MCF 10A (cell line): ENCODE measurements at places on chromosomes 4 and X.

- H3K36me3 ChIP-seq: no peaks in the 10 kb centered on the region
- no peak for DNase-seq
- H3K27ac ChIP-seq: no peak overlapping the region
- H3K4me3 ChIP-seq: no peak overlapping the region
- H3K4me1 ChIP-seq: no peaks in the 10 kb centered on the region
These were observed 8.6 kb upstream of the NKRF start for GRCh38 chrX:119614776-119615175.

GRCh38 chr4:109548655-109549054 lies 11.4 kb upstream of the MCUB start:
- peaks cover 31% of the 10 kb centered on the region for H3K36me3 ChIP-seq
- H3K4me3 ChIP-seq: peak overlapping the region; percentile 3
- H3K27me3 ChIP-seq: no peaks in the 10 kb centered on the region
- H3K4me1 ChIP-seq: peaks cover 13% of the 10 kb centered on the region
- peak; percentile 68 for DNase-seq
- H3K27ac ChIP-seq: peak overlapping the region; percentile 76

DNA sequence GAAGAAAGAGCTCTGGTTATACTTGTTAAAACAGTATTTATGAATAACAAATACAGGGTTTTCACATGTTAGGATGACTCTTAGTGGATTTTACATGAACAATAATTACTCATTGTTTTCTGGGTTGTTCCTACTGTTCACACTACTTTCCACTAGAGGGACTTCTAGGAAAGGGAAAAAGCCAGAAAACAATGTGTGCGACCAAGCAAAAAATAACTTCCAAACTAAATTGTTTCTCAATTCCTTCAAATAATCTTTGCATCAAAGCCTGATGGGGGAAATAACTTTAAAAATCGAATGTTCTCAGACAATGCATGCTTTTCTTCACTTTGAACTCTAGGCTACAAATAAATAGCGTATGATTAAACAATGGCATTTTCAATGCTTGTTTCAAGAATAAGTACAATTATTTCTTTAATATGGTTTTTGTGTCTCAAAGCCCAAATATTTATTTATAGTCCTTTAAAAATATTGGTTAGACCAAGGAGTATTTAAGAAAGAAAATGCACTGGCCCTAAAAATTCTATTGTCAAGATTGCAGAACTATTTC lies 72.1 kb upstream of the ETNPPL start:
- no peak overlapping the region for H3K4me3 ChIP-seq
- H3K27ac ChIP-seq: no peak overlapping the region
- H3K36me3 ChIP-seq: no peaks in the 10 kb centered on the region

DNA sequence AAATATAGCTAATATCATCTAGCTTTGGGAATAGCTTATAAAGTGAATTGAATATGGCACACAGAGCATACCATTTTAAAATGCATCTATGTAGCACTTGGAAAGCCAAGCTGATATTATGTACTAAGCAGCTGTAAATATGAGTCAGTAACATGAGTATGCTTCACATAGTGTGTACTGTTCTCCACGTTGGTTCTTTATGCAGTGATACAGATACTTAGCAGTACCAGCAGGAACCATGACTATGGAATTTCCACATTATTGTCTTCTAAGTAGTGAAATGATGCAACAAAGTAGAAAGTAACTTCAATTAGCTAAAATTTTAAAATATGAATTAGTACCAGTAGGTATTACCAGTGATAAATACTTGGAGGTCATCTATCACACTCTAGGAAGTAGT lies 320.1 kb downstream of the BMPR1B start:
- H3K36me3 ChIP-seq: no peaks in the 10 kb centered on the region
- no peaks in the 10 kb centered on the region for H3K4me1 ChIP-seq
- no peaks in the 10 kb centered on the region for H3K27me3 ChIP-seq
- DNase-seq: no peak

DNA sequence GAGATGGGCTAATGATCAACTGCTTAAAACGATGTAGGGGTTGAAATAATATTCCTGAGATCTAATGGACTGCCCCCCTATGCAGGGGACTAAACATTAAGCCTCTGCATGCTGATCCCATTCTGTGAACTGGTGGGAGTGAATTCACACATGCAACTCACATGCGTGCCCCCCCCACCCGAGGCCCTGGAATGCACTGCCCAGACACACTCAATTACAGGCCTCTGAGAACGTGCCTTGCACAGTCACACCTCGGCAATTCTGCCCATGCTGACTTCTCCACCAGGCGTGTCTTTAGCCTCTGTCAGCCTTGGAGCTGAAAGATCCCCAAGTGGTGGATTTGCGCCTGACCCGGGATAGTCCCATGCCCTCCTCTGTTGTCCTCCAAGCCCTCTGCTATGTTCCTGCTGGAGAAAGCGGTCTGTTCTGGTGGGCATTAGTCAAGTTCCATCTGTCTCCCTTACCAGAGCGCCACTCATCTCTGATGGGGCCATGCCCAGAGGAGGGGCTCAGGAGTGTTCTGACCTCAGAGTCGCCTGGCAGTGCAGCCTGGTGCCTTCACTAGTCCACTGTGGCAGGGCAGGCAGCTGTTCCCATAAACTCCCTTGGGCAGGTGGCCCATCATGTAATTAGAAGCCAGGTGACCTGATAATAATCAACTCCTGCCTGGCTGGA lies 86.5 kb downstream of the DRD5 start:
- H3K27ac ChIP-seq: no peak overlapping the region
- H3K36me3 ChIP-seq: no peaks in the 10 kb centered on the region
- no peaks in the 10 kb centered on the region for H3K27me3 ChIP-seq
- no peak overlapping the region for H3K4me3 ChIP-seq

DNA sequence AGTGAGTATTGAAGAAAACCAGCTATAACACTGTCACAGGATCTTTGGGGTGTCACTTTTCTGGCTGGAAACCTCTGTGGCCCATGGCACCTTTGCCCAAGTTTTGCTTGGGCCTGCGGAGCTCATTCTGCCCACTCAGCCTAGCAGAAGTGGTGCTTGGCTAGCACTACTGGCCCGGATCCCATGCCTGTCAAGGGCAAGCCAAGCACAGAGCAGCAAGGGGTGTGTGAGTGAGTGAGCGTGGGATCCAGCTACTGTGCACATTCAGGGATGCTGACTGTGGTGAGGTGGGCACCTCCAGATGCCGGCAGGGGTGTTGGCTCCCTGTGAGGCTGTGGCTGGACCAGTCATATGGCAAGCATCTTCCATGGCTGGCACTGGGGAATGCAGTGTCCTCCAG lies 55.4 kb upstream of the RASGEF1B start:
- no peak for DNase-seq
- H3K4me3 ChIP-seq: no peak overlapping the region
- no peaks in the 10 kb centered on the region for H3K4me1 ChIP-seq
- no peaks in the 10 kb centered on the region for H3K36me3 ChIP-seq
- no peaks in the 10 kb centered on the region for H3K27me3 ChIP-seq

DNA sequence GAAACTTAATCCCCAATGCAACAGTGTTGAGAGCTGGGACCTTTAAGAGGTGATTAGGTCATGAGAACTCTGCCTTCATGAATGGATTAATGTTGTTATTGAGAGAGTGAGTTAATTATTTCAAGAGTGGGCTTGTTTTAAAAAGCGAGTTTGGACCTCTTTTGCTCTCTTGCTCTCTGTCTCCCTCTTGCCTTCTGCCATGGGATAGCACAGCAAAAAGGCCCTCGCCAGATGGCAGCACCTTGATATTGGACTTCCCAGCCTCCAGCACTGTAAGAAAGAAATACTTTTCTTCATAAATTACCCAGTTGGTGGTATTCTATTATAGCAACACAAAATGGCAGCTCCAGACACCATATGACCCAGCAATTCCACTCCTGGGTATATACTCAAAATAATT lies 7.0 kb upstream of the ATP6AP2 start:
- no peak overlapping the region for H3K4me3 ChIP-seq
- H3K27me3 ChIP-seq: peaks cover 62% of the 10 kb centered on the region
- no peaks in the 10 kb centered on the region for H3K4me1 ChIP-seq
- no peaks in the 10 kb centered on the region for H3K36me3 ChIP-seq
- peak; percentile 39 for DNase-seq
